ENCODE measurements at places on chromosomes 12 and 14.

DNA sequence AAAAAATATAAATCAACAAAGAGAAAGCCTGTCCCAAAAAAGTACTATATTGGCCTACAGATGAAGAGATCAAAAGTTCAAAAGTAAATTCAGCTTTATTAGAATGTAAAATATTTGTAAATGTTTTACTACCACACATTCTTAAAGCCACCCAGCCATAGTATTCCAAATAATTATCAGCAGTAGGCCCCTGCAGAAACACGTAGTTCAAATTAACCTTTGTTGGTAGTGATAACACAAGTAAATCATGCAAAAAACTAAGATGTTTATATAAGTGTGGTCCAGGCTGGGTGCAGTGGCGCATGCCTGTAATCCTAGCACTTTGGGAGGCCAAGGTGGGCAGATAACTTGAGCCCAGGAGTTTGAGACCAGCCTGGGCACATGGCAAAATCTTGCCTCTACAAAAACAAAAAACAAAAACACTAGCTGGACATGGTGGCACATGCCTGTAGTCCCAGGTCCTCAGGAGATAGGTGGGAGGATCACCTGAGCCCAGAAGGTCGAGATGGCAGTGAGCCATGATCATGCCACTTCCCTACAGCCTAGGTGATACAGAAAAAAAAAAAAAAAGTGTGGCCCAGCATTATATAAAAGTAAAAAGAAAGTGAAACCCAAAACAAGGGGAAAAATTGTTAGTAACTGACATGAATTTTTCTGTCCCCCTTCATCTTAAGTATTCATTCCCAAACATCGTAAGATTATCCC is 17.9 kb downstream of the SPTLC2 start:
- no peak for DNase-seq

GRCh38 chr14:25607192-25607591 is 557.2 kb upstream of the STXBP6 start:
- DNase-seq: no peak

DNA sequence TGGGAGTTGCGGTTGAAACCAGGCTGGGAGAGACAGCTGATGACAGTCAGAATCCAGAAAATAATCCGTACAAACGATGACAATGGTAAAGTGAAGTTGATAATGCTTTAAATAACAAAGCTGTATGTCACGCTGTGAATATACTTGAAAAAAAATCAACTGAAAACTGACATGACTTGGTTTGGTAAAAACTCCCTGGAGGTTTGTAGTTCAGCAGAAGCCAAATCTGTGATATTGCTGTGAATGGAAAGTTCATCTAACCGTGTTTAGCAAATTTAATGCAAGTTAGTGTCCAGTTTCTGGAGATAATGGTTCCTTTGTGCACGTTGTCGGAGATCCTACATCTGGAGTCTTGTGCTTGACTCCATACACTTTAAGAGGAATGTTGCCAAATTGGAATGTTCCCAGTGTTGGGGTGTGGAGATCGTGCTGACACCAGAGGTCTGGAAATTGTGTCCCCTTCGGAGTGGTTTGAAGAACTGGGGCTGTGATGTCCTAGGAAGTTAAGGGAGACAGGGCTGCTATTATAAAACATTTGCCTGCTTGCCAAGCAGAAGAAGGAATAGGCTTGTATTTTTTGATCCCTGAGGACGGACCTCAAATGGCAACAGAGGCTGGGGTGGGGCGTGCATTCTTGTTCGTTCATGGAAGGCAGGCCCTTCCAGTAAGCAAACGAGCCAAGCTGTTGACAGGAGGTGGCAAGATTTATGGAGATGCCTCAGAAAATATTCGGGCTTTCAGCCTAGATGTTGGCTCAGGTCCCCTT is 30.6 kb downstream of the PPFIBP1 start:
- no peak for DNase-seq

GRCh38 chr14:22266142-22266442 is 322.9 kb downstream of the DAD1 start:
- no peak for DNase-seq

GRCh38 chr12:67365131-67365530 is 96.0 kb downstream of the CAND1 start:
- no peak for DNase-seq

- no peak for DNase-seq
These were observed 25.0 kb downstream of the NTF3 start for GRCh38 chr12:5456906-5457305.

DNA sequence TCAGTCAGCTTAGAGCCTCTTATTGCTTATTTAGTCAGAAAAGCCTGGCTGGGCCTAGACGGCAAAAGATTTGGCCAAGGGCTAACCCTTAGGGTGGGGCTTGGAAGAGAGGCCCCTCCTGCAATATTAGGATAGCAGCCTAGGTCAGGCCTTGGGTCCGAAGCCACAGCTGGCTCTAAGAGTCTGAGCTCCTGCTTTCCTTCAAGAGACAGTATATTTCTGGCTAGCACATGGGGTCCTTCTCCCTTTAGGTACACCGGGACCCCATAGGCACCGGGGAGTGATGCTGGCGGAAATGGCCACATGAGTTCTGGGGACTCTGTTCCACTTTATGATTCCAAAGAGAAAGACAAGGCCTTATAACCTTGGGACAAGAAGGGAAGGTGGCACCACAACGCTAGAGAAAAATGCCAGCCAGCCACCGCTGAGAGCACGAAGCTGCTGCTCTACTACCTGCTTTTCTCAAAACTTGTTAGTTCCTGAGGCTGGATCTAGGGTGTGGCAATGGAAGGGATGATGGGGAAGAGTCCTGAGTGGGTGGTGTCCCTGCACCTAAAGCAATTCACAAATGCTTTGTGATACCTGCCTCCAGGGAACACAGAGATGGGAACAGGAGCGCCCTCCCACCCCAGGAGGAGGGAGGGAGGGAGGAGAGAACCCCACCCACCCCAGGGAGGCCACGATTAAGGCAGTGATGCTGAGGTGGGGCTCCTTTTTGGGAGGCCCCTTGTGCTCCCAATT is 3.1 kb upstream of the AVIL start:
- DNase-seq: no peak

DNA sequence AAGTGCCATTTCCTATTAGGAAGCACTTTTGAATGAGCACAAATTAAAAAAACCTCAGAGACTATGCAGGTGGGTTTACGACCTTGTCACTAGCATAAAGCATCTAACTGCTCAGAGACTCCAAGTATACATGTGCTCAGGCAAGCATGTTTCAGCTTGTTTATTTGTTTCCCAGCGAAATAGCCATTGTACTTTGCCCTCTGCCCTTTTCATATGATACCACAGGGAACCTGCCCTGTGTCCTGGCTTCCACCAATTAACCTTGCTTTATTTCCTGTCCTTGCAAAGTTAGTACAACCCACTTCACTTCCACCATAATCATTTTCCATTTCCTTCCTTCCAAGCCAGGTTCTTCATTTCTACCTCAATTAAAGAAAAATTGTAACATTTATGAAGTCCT is 194.9 kb downstream of the DUSP6 start:
- DNase-seq: no peak

DNA sequence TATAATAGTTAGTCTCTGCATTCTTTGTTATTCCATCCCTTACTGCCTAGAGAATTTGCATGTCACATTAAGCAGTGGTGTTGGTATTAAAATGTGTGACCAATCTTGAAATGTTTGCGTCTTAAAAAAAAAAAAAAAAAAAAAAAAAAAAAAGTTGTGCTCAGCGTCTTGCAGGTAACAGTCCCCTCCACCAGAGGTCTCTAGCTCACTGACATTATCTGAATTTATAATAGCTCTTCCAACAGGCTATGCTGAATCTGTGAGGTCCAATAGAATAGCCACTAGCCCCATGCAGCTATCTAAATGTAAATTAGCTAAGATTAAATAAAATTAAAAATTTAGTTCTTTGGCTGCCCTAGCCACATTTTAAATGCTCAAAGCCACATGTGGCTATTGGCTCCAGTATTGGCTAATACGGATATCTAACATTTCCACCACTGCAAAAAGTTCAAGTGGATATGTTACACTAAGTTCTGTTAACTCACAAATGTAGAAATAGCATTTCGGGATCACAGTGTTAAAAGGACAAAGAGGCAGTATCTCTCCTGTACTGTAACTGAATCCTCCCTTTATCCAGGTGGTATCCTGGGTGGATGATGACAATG is 28.7 kb downstream of the NKX2-8 start:
- no peak for DNase-seq
